Camera-type eye (tissue), 1 donor: ENCODE measurements at places on chromosomes 5 and 9. TPM values are rescaled to one million over a fixed set of nuclear protein-coding genes. Genes with fewer than 3 reads are reported as not detected.

ENTREP1 gene
- 16.7 TPM for total RNA-seq

ARHGAP26 gene
- 38.8 TPM for total RNA-seq

BARHL1 gene
- not detected for total RNA-seq

MARCHF3 gene
- total RNA-seq = 23.3 TPM

GCNT4 gene
- 0.71 TPM for total RNA-seq

UIMC1 gene
- total RNA-seq = 45.3 TPM

CHSY3 gene
- total RNA-seq = 25.1 TPM

C5orf52 gene
- total RNA-seq = not detected

BTNL3 gene
- not detected for total RNA-seq

KIF24 gene
- 4.3 TPM for total RNA-seq

SH3GL2 gene
- 18.0 TPM for total RNA-seq

RABL6 gene
- 38.6 TPM for total RNA-seq

PDE6A gene
- total RNA-seq = 0.88 TPM

PIP5KL1 gene
- total RNA-seq = 3.2 TPM

IL31RA gene
- total RNA-seq = 1.0 TPM

LHX3 gene
- 18.5 TPM for total RNA-seq

PNPLA7 gene
- total RNA-seq = 3.0 TPM

PTGS1 gene
- 3.2 TPM for total RNA-seq

PCDHB2 gene
- total RNA-seq = 8.3 TPM

NRG2 gene
- 5.2 TPM for total RNA-seq

ANGPTL2 gene
- 26.6 TPM for total RNA-seq

SPATA31E1 gene
- not detected for total RNA-seq

ADAMTS12 gene
- 28.0 TPM for total RNA-seq

SPATA31D4 gene
- not detected for total RNA-seq

PCDHA11 gene
- 8.9 TPM for total RNA-seq

LCN6 gene
- total RNA-seq = not detected

NDFIP1 gene
- total RNA-seq = 119 TPM

CDC42SE2 gene
- 49.6 TPM for total RNA-seq
